ENCODE measurements at places on chromosomes 12 and 14. TPM values are rescaled to one million over a fixed set of nuclear protein-coding genes. Genes with fewer than 3 reads are reported as not detected.

Gene PMCH
- not detected for total RNA-seq

DNA sequence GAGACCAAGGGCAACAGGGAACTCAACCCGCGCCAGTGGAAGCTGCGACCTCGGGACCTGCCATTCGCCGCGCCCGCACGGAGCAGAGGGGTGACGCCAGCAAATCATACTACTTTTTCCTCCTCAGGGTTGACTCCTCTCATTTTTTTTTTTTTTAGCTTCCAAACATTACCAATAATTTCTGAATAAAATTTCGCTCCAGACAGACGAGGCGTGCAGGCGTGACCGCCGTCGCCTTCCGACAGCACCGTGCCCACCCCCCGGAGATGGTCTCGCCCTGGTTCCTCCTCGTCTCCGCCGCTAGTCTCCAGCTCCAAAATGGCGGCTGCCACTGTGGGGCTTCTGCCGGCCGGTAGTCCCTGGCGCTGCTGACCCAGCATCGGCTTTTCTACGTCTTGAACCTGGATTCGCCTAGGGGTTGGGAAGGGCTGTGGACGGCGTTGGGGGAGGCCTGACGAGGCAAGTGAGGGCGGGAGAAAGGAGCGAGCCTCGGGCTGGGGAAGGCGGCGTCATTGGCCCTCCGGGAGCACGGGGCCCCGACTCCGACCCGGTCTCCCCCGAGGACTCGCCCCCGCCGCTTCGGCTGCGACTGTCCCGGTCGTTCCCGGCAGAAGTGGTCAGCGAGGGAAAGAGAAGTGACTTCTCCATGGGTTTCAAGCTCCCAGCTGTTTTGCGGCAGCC, at the start of the genes CPSF2 and NDUFB1:
Gene CPSF2 (plus strand): TSS at position 300 of the 681 bp plus-strand sequence. CDS start 9,016 bp downstream, outside the sequence.
Gene NDUFB1 (minus strand): TSS at position 37 of the 681 bp plus-strand sequence. CDS start 4,069 bp downstream, outside the sequence.
- DNase-seq: peak; percentile 37
- H3K4me3 ChIP-seq: peak within 1 kb of the TSS; percentile 94
- no peaks in the 10 kb centered on the region for H3K36me3 ChIP-seq
- peak within 1 kb of the TSS; percentile 81 for H3K27ac ChIP-seq

GRCh38 chr12:113610698-113611097, 139.0 kb upstream of the LHX5 start:
- DNase-seq: no peak
- H3K27me3 ChIP-seq: peaks cover 67% of the 10 kb centered on the region
- no peaks in the 10 kb centered on the region for H3K4me1 ChIP-seq
- H3K4me3 ChIP-seq: no peak overlapping the region

- no peak overlapping the region for H3K4me3 ChIP-seq
- no peaks in the 10 kb centered on the region for H3K36me3 ChIP-seq
- no peaks in the 10 kb centered on the region for H3K27me3 ChIP-seq
- no peak overlapping the region for H3K27ac ChIP-seq
- H3K4me1 ChIP-seq: peaks cover 22% of the 10 kb centered on the region
These were observed 20.6 kb downstream of the GNG2 start for GRCh38 chr14:51880835-51881580.

- no peak overlapping the region for H3K27ac ChIP-seq
- no peaks in the 10 kb centered on the region for H3K27me3 ChIP-seq
- H3K4me1 ChIP-seq: no peaks in the 10 kb centered on the region
- peaks cover 11% of the 10 kb centered on the region for H3K36me3 ChIP-seq
- no peak overlapping the region for H3K4me3 ChIP-seq
These were observed 56.6 kb downstream of the SH2B3 start for GRCh38 chr12:111462210-111462769.

DNA sequence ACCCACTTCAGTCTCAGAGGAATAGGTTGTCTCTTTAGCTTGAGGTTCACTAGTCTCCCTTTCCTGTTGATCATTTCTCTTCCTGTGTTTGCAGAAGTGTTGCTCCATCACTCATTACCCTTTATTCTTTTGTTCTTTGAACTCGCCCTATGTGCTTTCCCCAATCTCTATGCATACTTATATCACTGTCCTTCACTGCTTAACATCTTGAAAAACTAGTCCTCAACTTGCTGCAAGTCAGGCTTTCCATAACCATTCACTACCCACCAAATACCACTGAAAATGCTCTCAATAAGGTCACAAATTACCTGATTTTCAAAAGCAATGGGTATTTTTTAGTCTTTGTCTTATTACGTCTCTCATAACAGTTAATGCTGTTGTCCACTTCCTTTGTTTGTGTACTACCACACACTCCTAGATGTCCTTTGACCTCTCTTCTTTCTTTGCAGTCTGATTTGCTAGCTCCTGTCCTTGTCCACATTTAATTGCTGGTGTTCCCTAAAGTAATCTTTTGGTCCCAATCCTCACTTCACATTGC, 80.8 kb downstream of the RIC8B start:
- H3K27me3 ChIP-seq: no peaks in the 10 kb centered on the region
- no peak overlapping the region for H3K27ac ChIP-seq
- H3K4me1 ChIP-seq: no peaks in the 10 kb centered on the region

DNA sequence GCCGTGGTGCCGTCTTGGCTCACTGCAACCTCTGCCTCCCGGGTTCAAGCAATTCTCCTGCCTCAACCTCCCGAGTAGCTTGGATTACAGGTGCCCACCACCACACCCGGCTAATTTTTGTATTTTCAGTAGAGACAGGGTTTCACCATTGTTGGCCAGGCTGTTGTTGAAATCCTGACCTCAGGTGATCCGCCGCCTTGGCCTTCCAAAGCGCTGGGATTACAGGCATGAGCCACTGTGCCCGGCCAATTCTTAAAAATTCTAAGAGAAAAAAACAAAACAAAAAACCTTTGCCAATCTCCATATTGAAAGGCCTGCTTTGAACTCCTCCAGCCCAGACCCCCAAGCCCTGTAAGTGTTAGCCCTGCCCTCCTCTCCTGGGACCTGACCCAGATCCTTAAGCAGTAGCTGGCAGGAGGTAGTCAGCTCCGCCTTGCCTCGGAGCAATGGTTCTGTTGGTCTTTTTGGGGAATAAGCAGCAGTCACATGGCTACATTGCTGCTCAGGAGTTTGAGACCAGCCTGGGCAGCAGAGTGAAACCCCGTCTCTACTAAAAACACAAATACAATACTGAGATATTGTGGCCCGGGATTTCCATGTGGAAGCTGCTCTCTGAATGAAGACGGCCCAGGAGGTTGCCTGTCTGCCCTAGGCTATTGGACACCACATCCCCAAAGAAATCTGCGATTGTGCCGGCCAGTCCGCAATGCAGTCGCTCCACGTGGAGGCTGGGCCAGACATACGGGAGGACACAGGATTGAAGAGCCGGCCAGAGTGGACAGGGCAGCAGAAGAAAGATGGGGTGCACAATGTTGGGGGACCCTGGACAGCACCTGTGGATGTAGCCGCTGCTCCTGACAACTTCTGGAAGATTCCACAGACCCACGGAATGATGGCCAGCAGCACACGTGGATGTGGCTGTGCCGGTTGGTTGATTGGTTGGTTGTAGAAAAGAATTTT, 28.8 kb upstream of the BEGAIN start:
- peaks cover 59% of the 10 kb centered on the region for H3K27me3 ChIP-seq
- H3K4me3 ChIP-seq: no peak overlapping the region
- no peaks in the 10 kb centered on the region for H3K36me3 ChIP-seq
- H3K27ac ChIP-seq: no peak overlapping the region
- no peaks in the 10 kb centered on the region for H3K4me1 ChIP-seq

DNA sequence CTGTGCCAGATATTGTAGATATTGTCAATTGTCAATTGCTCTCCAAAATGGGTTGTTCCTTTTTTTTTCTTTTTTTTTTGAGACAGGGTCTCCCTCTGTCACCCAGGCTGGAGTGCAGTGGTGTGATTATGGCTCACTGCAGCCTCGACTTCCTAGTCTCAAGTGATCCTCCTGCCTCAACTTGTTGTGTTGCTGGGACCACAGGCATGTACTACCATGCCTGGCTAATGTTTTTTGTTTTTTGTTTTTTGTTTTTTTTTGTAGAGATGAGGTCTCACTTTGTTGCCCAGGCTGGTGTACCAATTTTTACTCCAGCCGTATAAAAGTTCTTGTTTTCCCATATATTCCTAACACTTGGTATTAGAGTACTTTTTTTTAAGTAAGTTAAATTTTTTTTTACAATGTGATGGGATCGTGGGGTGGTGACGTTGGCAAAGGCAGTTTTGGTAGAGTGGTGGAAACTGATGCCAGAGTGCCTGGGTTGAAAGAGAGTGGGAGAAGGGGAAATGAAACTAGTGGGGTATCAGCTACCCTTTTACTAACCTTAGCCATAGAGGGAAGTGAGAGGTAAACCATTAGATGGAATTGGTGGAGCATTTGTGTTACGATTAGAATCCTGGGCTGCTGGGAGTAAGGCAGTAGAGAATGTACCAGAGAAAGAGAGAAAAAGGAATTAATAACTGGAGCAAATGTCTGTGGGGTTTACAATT, 33.0 kb upstream of the CFAP54 start:
- no peak overlapping the region for H3K4me3 ChIP-seq
- H3K4me1 ChIP-seq: peaks cover 36% of the 10 kb centered on the region
- DNase-seq: no peak
- H3K27me3 ChIP-seq: no peaks in the 10 kb centered on the region
- 0 out of 2 replicates have a peak overlapping the region, but pooled peaks have one; percentile 45 for H3K27ac ChIP-seq
- no peaks in the 10 kb centered on the region for H3K36me3 ChIP-seq

DNA sequence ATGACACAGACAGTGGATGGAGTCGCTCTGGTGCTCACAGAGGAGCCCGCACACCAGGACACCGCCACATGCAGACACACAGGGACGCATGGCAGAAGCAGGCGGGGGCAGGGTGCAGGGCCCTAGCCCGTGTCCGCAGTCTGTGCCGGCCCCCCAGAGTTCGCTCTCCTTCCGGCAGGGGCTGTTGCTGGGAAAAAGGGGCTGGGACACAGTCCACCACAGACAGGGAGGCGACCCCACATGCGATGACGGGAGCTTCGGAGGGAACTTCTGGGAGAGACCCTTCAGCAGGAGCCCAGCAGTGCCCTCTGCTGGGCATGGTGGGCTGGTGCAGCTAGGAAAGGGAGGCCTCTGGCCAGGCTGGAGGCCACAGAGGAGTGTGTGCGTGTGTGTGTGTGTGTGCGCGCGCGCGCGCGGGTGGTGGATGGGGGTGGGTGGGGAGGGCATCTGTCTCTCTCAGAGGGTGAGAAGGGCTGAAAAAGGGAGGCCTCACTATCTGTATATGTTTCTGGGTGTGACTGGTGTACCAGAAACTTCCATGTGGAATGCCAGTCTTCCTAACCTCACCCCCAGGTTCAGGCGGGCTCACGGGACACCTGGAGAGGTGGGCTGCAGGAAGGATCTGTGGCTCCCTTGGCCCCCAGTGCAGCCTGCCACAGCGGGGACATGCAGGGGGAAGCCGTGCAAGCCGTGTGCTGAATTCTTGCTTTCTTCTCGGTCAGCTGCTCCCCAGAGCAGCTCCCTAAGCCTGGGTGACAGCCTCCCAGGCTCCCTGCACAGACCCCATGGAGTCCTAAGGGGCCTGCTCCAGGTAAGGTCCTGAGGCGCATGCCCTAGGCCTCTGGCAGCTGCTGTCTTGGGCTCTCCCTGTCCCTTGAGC, 60.7 kb downstream of the PLEKHG3 start:
- peaks cover 39% of the 10 kb centered on the region for H3K4me1 ChIP-seq
- H3K4me3 ChIP-seq: peak overlapping the region; percentile 27
- DNase-seq: peak; percentile 72

Gene SLC24A4
- not detected for total RNA-seq

GRCh38 chr12:52023182-52023975, 16.6 kb downstream of the TAMALIN start:
- peaks cover 4% of the 10 kb centered on the region for H3K27me3 ChIP-seq
- H3K36me3 ChIP-seq: no peaks in the 10 kb centered on the region
- DNase-seq: peak; percentile 35
- H3K4me3 ChIP-seq: peak overlapping the region; percentile 71
- H3K27ac ChIP-seq: no peak overlapping the region

Gene GYS2
- total RNA-seq: not detected

DNA sequence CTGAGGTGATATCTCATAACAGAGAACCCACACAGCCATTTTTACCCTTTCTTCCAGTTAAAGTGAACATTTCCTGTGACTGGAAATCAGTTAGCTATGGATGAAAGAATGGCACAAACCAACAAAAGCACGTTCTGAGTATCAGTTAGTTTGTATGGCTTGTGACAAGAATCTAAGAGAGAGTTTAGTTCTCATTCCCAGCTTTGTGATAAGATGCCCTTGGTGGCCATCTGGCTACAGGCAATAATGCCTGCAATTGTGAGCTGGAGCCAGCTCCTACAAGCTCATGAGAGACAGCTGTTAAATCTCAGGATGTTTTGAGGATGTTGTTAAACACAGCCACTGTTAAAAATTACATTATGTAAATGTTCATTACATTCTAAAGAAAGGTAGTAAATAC, 122.0 kb upstream of the FRMD6 start:
- H3K4me3 ChIP-seq: no peak overlapping the region
- H3K36me3 ChIP-seq: no peaks in the 10 kb centered on the region
- H3K27me3 ChIP-seq: no peaks in the 10 kb centered on the region
- H3K4me1 ChIP-seq: peaks cover 34% of the 10 kb centered on the region
- H3K27ac ChIP-seq: no peak overlapping the region

DNA sequence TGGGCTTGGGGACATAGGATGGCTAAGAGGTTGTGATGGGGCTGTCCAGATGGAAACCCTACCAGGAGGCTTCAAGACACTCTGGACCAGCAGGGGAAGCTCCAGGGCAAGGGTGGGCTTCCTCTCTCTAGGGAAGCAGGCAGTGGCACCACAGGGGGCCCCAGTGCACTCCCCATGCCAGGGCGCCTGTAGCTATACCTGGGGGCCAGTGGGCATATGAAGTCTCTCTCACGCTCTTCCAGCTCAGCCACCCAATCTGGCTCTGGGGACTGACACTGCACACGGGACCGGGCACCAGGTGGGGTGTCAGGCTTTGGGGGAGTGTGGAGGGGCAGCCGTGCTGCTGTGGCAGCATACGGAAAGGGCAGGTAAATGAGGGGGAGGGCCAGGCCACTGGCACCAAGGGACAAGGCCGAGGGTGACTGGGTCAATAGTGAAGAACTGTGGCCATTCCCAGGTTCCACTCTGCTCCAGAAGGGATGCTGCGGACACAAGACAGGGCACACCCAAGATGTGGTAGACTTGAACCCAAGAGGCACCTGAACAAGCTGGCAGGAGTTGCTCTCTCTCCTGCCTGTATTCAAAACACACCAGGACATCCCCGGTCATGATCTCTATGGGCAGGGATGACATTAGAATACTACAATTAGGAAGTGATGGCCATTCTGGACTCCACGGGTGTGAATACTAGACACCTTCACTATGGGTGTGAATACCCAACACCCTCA, 27.5 kb downstream of the RFLNA start:
- H3K4me1 ChIP-seq: no peaks in the 10 kb centered on the region
- H3K27ac ChIP-seq: no peak overlapping the region
- H3K4me3 ChIP-seq: no peak overlapping the region
- H3K27me3 ChIP-seq: no peaks in the 10 kb centered on the region
- H3K36me3 ChIP-seq: peaks cover 13% of the 10 kb centered on the region

Measured in PC-9 (cell line).